SIG-M5 (cell line): ENCODE measurements at places on chromosomes 4 and X.

- DNase-seq = no peak
Measured at GRCh38 chrX:134936542-134936941, 54.2 kb upstream of the SMIM10 start.

DNA sequence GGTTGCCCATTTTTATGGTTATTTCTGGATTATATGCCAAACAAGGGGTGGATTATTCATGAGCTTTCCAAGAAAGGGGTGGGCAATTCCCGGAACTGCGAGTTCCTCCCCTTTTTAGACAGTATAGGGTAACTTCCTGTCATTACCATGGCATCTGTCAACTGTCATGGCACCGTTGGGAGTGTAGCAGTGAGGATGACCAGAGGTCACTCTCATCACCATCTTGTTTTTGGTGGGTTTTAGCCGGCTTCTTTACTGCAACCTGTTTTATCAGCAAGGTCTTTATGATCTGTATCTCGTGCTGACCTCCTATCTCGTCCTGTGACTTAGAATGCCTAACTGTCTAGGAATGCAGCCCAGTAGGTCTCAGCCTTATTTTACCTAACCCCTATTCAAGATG, 57.6 kb downstream of the SH3KBP1 start:
- DNase-seq = no peak

DNA sequence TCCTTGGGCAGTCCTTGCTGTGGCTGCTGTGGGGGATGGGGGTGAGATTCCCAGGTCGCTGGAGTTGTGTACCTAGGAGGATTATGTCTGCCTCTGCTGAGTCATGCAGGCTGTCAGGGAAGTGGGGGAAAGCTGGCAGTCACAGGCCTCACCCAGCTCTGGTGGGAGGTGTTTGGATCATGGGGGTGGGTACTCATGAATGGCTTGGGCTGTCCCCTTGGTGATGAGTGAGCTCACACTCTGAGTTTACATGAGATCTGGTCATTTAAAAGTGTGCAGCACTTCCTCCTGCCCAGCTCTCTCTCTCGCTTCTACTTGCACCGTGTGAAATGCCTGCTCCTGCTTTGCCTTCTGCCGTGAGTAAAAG, 24.6 kb upstream of the PDLIM3 start:
- no peak for DNase-seq

GRCh38 chrX:56729152-56729850, at the start of gene NBDY:
Gene NBDY (plus strand): TSS chrX:56729243. CDS start chrX:56729354, 111 bp downstream.
- no peak for DNase-seq

DNA sequence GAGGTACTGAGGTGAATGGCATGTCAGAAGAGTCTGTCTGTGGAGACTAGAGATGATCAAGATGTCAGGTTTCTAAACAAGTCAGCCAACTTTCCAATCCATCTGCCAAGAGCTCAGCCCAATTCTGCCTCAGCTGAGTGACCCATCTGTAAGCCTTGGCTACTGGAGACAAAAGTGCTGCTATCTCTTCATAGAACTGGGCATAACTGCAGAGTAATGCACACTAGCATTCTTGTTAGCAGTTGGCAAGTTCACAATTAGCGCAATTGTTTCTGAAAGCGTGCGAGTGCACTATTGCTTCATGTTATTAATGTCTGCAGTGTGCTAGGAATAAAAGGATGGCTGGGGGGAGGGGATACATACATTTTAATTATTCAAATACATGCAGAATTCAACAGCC, 32.9 kb upstream of the SH3D19 start:
- DNase-seq = no peak

DNA sequence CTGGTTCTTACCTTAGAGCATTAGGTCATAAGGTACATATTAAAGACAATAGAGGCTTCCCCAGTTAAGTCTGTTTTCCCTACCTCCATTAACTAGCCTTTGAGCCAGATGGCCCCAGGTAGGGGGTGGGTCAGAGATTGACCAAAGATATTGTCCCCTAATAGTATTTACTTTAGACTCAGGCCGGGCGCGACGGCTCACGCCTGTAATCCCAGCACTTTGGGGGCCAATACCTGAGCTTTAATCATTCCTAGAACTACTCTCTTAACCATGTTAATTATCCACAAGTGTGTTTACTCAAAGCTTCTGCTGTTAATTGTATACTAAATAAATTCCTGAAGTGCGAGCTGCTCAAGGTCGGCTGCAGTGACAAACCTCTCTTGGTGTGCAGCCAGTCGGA, 28.0 kb upstream of the AMBN start:
- DNase-seq = no peak

- DNase-seq = no peak
Measured at GRCh38 chrX:34749896-34750295, 92.8 kb upstream of the TMEM47 start.

- no peak for DNase-seq
Measured at GRCh38 chr4:174156239-174156826, 127.1 kb downstream of the FBXO8 start.

DNA sequence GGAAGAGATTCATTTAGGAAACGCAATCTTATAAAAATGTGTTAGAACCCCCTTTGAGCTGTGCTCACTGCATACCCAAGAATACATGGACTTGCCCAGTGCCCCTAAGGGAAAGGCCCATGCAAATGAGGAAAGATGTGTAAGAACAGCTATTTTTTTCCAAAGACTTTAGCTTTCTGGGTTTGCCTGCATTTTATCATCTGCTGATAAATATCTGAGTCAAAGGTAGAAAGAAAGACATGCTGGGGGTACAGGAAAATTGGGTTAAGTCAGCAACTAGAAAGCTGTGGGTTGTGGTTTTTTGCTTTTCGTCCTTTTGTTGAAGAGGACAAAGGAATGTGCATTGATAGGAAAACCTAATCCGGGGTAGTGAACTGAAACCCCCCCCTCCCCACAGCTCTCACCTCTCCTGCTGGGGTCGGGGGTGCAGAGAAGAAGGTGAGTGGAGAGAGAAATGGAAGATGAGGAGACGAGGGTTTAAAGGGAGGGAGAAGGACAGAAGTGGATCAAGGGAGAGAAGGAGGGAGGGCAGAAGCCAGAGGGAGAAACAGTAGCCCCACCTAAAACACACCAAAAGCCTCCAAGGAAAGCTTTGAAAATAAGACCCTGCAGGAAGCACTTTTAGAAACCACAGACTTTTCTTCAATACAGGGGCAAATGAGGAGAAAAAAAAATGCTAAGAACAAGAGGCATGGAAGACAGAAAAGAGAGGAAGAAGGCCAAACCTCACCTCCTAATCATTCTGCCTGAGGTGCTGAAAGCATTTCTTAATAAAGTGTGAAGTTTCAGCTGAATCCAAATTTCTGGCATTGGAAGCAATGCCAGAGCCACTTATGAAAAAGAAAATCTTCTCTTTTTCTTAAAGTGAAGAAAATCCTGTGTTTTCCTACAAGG, 49.3 kb downstream of the KDR start:
- no peak for DNase-seq

GRCh38 chr4:178080312-178080711, 638.1 kb upstream of the AGA start:
- DNase-seq = no peak

DNA sequence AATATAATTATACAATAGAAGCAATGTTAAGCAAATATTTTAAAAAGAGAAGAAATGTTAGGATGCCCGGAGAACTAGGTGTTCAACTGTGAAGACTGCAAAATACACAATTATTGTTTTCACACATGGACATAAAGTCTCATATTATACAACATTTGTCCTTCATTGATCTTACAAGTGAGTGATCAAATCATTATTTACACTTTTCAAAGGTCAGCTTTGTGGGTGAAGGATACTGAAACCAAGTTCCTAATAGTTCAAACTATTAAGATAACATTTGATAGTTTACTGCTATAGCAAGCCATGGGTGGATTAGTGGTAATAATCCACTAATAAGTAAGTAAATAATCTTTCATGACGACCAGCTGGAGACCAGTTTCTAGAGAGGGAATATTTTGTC, 23.3 kb downstream of the CTSO start:
- DNase-seq = no peak

GRCh38 chrX:43661521-43662240, 5.6 kb downstream of the MAOA start:
- DNase-seq = no peak

DNA sequence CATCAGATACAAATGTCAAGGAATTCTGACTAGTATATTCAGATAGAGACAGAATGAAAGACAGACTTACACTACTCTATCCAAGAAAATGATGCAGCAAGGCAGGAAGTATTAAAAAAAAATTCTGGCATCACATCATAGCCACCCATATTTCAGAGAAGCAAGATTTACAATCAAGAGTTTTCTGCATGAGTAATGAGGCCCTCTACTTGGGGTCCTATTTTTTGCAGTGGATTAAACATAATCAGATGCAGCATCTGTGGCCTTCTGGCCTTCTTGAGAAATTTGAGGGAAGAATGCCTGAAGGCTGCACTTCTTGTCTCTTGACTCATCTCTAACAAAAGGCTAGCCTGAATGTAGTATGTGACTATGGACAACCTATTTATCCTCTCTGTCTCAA, 48.2 kb upstream of the SLIT2 start:
- no peak for DNase-seq

DNA sequence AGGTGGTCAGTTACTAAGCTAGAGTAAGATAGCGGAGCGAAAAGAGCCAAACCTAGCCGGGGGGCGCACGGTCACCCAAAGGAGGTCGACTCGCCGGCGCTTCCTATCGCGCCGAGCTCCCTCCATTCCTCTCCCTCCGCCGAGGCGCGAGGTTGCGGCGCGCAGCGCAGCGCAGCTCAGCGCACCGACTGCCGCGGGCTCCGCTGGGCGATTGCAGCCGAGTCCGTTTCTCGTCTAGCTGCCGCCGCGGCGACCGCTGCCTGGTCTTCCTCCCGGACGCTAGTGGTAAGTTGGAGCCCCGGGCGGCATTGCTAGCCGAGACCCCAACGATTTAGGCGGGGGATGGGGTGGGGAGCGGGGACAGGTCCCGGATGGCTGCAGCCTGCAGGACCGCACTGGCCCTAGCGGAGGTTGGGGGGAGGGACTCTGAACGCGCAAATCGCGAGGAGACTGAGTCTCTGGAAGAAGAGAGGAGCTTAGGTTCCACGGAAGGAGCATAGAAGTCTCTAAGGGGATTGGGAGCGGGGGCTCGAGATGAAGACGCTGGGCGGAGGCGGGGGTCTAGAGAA, 573 bp downstream of the HTR2C start:
- no peak for DNase-seq

GRCh38 chrX:39952989-39953388, 144.8 kb downstream of the BCOR start:
- no peak for DNase-seq

DNA sequence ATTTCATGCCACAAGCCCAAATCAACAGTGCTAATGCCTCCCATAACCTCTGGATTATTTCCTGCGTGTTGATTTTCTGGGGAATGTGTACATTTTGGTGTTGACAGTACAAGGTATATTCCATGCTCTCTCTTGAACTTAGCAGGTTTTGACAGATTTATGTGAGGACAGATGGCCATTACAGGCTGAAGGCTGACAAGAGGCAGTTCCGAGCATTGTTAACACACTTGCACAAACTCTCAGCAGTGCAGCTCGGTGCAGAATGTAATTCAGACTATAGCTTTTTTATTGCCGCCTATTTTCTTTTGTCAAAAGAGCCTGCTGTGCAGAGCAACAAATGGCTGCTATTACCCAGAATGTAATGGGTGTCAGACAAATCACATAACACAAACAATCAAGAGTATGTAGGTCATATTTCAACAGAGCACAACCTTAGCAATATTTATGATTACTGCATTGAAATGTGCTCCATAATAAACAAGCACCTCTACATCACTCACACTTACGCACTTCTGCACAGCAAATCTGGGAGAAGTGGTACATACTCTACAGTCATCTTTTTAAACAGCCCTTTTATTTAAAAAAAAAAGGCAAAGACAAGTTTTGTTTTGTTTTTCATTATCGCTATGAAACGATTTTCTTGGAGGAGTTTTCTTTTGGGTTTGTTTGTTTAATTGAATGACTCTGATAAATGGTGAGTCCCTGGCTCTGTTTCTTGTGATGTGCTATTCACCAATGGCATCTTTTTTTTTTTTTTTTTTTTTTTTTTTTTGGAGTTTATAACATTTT, 71.6 kb downstream of the PPARGC1A start:
- no peak for DNase-seq

DNA sequence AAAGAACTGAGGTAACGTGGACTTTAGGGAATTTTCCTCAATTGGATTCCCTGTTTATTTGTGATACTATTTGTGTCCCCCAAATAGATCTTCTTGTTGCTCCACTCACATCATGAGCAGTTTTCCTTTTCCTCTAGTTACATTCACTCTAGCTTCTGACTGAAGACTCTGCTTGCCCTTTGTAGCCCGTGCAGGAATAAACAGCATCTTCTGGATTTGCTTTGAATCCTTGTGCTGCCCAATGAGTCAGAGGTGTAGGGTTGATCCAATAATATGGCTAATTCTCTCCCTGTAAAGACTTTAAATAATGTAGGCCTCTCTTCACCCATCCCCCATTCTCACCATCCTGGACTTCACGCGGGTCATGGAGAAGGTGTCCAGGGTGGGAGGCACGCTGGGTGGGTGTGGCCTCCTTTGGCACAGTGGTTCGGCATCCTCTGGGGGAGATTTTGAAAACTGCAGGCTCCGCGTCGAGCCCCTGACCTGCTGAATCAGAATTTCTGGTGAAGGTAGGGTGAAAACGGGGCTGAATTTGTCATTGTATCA, 9.0 kb downstream of the HAND2 start:
- no peak for DNase-seq

DNA sequence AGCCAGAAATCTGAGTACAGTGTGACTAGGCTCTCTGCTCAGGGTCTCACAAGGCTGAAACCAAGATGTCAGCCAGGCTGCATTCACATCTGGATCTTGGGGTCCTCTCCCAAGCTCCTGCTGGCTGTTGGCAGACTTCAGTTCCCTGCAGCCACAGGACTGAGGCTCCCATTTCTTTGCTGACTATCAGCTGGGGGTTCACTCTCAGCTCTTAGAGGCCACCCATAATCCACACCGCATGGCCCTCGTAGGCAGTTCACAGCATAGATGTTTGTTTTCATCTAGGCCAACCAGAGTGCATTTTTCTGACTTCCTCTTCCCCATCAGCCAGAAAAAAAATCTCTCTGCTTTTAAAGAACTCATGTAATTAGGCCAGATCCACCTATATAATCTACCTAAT, 8.2 kb upstream of the WDR44 start:
- DNase-seq = no peak
